ENCODE measurements at places on chromosomes 16 and 17. TPM values are rescaled to one million over a fixed set of nuclear protein-coding genes. Genes with fewer than 3 reads are reported as not detected.

The PABPN1L gene
- total RNA-seq = not detected

The FBXO39 gene
- not detected for total RNA-seq

The BTBD17 gene
- 4.5 TPM for total RNA-seq

The KCTD19 gene
- 0.31 TPM for total RNA-seq

The ARRB2 gene
- 10.5 TPM for total RNA-seq

The SLC5A10 gene
- not detected for total RNA-seq

The CBFB gene
- 65.4 TPM for total RNA-seq

The NOG gene
- total RNA-seq = 3.7 TPM

The HEATR9 gene
- not detected for total RNA-seq

The ABCA10 gene
- total RNA-seq = 10.0 TPM

The APOBR gene
- total RNA-seq = not detected

The PDIA2 gene
- total RNA-seq = 6.4 TPM

The ZP2 gene
- total RNA-seq = not detected

The KRTAP4-5 gene
- total RNA-seq = not detected

The TEKT5 gene
- total RNA-seq = 1.2 TPM

The C16orf78 gene
- total RNA-seq = not detected

The MT2A gene
- 2.3 TPM for total RNA-seq

The UBFD1 gene
- 62.2 TPM for total RNA-seq

The MT1F gene
- 2.5 TPM for total RNA-seq

The KRTAP1-5 gene
- total RNA-seq = not detected

The LGALS9B gene
- not detected for total RNA-seq

The STX1B gene
- total RNA-seq = 12.0 TPM

The RNF167 gene
- total RNA-seq = 10.3 TPM

The UMOD gene
- total RNA-seq = not detected

The HID1 gene
- total RNA-seq = 13.7 TPM

The GSPT1 gene
- 75.2 TPM for total RNA-seq

The KLHL36 gene
- total RNA-seq = 75.2 TPM

The CCL8 gene
- 0.16 TPM for total RNA-seq

The TEKT1 gene
- total RNA-seq = 1.2 TPM

The CNGB1 gene
- not detected for total RNA-seq
